ENCODE measurements at places on chromosomes 4 and X.

GRCh38 chrX:13491061-13491460, 78.3 kb upstream of the EGFL6 start:
- no peak for DNase-seq

DNA sequence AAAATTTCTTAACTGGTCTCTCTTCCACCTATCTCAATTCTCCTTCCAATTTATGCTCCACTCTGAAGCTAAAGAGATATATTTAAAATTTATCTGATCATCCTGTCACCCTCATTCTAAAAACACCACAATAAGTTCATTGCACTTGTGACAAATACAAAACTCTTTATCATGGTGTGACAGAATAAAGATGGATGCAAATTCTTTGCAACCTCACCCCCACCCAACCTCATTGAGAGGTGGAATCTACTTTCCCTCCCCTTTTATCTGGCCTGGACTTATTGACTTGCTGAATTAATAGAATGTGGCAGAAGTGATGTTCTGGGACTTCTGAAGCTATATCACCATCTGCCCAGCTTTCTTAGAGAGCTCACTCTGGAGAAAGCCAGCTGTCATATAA, 46.5 kb downstream of the IDS start:
- DNase-seq, result no peak

DNA sequence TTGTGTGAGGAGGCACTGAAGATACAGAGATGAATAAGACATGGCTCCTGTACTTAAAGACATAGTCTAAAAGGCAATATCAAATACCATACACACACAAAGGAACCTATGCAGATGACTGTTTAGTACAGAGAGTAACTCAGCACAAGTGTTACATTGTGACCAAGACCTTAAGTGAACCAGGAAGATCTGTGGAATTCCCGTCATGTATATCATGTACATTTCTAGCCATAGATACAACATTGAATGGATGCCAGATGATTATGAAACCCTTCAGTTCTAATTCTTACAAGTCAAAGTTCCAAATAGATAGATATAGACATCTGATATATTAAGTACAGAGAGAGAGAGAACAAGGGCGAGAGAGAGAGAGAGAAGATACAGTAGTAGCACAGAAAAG, 73.2 kb downstream of the PAK3 start:
- no peak for DNase-seq

- DNase-seq, result no peak
These were observed 242.8 kb upstream of the NDST4 start for GRCh38 chr4:115356176-115356575.

DNA sequence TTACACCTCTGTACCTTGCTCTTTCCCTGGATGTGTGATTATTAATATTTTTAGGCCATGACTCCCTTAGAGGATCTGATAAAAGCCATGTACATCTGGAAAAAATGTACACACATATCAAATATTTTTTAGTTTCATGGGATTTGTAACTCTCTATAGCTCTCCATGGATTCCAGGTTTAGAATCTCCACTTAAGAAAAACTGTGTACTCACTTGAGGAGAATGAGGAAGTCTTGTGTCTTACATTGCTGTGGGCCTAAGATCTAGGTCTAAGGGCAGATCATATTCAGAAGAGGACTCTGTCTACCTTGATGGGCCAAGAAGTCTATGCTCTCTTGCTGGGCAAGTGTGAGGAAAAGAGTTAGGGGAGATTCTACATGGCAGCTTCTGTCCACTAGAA, 98.0 kb downstream of the RRAGB start:
- no peak for DNase-seq

DNA sequence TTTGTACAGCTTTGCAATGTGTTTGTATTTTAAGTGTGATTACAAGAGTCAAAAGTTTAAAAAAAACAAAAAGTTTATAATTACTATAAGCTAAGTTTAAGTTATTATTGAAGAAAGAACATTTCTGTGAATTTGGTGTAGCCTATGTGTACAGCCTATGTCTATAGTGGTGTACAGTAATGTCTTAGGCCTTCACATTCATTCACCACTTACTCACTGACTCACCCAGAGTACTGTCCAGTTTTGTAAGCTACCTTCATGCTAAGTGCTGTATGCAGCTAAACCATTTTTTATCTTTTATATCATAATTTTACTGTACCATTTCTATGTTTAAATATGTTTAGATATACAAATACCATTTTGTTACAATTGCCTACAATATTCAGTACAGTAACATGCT, 182.3 kb downstream of the RPA4 start:
- DNase-seq, result no peak

GRCh38 chrX:136768469-136769084, 12.2 kb downstream of the ARHGEF6 start:
- peak; percentile 39 for DNase-seq

GRCh38 chr4:138959097-138959815, 56.3 kb upstream of the NOCT start:
- no peak for DNase-seq

DNA sequence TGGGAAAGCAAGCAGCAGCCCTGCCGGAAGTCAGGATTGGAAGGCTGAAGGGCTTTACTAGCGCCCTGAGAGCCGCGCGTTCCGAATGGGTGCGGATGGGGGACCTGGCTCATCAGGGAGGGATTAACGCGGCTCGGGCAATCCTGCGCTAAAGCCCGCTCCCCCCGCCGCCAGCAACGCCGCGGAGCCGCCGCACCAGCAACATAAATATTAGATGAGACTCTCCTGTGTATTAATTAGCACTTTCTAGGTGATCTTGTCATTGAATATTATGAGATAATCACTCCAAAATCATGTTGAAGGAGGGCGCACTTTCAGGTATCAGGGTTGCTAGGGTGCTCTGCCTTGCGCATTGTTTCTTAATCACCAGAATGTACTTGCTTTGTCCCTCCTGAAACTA, 357.2 kb upstream of the FAM241A start:
- DNase-seq, result no peak

DNA sequence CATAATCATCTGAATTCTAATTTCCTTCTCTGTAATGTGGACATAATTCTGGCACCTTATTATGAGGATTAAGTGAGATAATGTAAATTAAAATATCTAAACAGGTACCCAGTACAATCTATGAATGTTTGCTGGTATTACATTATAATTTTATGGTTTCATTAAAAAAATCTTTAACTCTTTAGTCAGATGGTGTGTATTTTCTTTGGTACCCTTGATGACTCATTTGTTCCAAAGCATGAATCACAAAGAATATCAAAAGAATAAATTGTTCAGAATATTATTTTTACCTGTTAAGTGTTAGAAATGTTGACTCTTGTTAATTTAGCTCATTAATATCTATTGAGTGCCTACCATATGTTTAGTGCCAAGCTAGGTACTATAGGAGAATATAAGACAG, 74.3 kb downstream of the SNX25 start:
- no peak for DNase-seq

- no peak for DNase-seq
These were observed 234.2 kb upstream of the RPS6KA3 start for GRCh38 chrX:20500949-20501348.

- no peak for DNase-seq
These were observed 598.1 kb downstream of the MID1IP1 start for GRCh38 chrX:39399387-39399786.

- no peak for DNase-seq
These were observed 13.9 kb downstream of the ACOT9 start for GRCh38 chrX:23729214-23729613.

- no peak for DNase-seq
These were observed 7.2 kb downstream of the GNRHR start for GRCh38 chr4:67746797-67747495.

DNA sequence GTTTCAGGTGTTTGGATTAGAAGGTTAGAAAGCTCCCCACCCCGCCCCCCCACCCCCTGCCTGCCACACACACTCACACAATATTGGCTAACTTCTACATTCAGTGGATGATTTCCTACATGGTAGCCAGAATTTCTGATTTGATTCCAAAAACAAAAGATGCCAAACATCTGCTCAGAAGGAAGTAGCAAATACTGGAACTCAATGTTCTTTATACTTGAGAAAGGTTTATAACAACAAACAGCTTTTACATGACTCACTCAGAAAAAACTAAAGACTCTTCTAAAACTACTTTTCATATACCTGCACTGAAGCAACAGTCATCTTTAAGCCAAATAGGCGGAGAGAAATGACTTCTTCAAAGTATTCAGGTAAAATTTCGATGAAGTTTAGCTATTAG, 750.5 kb upstream of the POU3F4 start:
- DNase-seq, result no peak

DNA sequence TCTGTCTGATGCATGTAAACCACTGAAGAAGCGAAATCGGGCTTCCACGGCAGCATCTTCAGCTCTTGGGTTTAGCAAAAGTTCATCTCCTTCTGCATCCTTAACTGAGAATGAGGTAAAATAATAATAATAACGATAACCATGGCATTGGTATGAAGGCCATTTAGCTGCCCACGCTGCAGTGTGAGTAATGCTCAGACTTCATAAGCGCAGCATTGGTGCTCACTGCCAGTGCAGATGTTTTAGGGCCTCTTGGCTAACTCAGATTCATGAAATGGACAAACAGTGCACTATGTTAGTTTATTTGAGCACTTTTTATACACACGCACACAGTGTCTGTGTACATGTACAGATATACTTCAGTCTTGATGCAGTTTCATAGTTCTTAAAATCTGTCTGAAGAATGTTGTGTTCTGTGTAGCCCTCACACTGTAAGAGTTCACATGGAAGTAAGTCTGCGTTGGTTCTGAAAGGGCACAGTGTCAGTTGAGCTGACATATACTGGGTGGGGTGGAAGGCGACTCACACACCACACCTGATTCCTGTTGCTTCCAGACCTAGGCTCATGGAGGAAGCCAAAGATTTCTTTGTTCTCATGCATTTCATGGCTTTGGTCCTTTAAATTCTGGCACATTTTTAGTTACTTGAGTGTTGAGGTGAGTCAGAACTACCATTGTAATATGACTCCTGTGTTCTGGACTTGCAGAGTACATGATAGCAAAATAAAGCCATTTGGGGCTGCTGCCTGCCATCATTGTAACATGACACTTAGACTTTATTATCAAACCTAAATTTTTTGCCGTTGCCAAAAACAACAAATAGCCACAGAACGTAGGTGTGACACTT, 68.7 kb downstream of the NSD2 start:
- no peak for DNase-seq

GRCh38 chr4:180521181-180521580, 1722.0 kb upstream of the TENM3 start:
- DNase-seq, result no peak

DNA sequence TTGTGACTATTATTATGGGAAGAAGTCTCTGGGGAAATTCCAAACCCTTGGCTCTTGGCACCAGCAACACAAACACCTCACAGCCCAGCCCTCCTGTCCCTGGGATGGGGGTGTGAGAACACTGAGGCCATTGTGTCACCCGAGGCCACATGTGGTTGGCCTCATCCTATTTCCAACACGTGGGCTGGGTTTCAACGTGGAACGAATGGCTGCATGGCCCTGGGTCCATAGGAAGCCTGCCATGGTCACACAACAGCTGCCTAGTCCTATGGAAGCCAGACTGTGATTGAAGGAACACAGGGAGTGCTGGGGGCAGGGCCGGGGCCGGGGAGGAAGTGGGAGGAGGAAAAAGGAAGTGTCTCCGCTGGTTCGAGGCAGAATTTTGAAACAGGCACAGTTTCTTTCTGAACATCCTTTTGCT, 10.0 kb downstream of the CLCN4 start:
- DNase-seq, result no peak

DNA sequence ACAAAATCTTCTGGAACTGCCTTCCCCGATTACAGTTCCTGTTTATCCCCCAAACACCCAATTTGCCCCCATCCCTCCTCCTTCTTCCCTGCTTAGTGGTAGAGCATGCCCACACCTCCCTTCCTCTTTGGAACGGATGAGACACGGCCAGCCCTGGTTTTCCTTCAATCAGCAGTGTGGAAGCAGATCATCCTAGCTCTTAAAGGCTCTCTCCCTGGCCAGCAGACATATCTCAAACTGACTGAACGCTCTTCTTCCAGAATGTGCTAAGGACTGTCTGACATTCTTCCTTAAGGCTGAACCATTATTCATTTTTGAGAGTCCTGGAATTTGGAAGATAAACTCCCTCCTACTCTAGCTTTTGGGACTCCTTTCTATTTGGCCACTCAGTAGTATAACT, 161.1 kb downstream of the TRIML1 start:
- no peak for DNase-seq

All from left colon (tissue), 2 donors.